ENCODE measurements at places on chromosomes 3 and 15. TPM values are rescaled to one million over a fixed set of nuclear protein-coding genes. Genes with fewer than 3 reads are reported as not detected.

The GPX1 gene
- total RNA-seq, result 533 TPM

The BAHD1 gene
- total RNA-seq, result 4.2 TPM

The ATP13A4 gene
- total RNA-seq, result 4.2 TPM

The P3H2 gene
- total RNA-seq, result 14.6 TPM

The P2RY1 gene
- total RNA-seq, result 24.5 TPM

The OIP5 gene
- total RNA-seq, result 0.38 TPM

The C15orf62 gene
- total RNA-seq, result 1.8 TPM

All from bronchial epithelial cell (primary cell).